ENCODE measurements at places on chromosomes 4 and X.

- no peak for DNase-seq
Measured at GRCh38 chrX:15853586-15854079, 980 bp downstream of the AP1S2 start.

DNA sequence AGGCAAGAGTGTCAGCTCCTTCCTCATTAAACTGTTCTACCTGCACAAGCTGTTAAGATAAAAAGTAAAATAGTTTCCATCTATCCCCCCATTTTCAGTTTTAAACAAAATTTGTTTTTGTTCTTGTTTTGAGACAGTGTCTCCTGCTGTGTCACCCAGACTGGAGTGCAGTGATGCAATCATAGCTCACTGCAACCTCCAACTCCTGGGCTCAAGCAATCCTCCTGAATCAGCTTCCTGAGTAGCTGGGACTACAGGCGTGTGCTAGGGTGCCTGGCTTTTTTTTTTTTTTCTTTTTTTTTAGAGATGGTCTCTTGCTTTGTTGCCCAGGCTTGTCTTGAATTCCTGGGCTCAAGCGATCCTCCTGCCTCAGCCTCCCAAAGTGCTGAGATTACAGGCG, 105.4 kb downstream of the HS6ST2 start:
- no peak for DNase-seq

DNA sequence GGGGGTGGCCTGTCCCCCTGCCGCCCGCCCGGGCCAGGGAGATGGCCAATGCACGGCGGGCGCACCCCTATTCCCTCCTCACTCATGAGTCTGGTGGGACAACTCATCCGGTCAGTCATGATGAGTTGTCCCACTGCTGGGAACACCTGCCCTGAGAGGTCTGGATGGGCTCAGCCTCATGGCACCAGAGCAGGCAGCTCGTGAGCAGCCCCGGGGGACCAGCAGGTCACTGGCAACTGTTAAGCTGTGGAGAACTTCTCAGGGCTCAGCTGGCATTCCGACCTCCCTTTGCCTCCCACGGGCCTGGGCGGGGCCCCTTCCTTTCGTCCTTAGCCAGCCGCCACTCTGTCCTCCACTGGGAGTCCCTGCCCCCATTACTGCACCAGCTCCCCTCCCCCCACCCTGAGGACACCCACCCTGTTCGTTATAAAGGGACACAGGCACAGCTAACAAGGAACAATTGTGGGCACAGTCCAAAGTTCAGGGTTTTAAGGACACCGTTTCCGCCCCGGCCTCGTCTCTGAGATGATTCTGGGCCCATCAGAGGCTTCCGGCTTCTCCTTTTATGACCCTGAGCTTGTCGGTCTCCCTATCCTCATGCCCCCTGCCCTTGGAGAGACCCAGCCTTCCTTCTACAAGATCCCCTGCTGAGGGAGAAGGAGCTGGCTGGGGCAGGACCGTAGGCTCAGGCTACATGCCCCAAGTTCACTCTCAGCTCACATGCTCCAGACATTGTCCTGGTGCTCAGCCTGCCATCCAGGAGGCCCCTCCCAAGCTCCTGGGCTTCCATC, 14.6 kb upstream of the KIAA0232 start:
- no peak for DNase-seq

- DNase-seq, result no peak
Measured at GRCh38 chr4:119329835-119330620, 8.1 kb upstream of the FABP2 start.

DNA sequence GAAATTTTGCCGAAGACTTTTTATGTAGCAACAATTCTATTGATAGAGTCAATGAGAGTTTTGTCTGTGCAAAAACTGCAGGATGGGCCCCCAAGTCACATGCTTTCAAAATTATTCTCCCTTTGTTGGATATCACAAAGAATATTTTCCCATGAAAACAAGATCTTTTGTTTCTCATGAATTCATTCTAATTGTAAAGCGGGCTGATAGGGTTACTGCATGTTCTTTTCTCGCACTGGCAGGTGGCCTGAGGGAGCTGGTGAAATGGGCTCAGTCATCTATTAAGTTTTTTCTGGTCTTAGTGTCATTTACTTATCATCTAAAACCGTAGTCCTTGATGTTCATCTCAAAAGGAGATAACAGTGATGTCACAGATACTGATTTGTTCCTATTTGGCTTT, 44.2 kb downstream of the MID1IP1 start:
- no peak for DNase-seq

GRCh38 chrX:107599450-107599861, 28.9 kb upstream of the PRPS1 start:
- no peak for DNase-seq

DNA sequence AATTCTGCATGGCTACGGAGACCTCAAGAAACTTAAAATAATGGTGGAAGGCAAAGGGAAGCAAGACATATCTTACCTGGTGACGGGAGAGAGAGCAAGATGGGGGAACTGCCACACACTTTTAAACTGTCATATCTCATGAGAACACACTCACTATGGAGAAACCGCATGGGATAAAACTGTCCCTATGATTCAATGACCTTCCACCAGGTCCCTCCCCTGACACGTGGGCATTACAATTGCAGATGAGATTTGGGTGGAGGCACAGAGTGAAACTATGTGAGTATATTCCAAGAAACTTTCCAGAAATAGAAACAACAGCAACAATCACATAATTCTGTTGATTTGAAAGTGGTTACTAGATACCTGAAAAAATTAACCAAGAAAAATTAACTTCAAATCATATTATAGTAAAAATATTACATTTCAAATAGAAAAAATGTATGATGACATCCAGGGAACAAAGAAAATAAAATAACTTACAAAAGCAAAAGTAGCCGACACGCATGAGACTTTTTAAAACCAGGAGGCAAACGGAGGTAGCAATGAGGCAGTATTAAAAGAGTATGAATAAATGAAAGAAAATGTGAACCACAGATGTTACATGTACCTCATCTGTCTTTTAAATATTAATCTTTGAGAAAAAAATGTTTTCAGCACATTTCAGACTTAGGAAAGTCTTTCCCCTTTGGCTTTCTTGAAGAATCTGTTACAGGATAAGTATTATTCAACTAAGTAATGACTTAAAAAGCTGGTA, 879.5 kb downstream of the TECRL start:
- DNase-seq, result no peak

- DNase-seq, result no peak
Measured at GRCh38 chr4:166481055-166481454, 608.0 kb downstream of the TLL1 start.

DNA sequence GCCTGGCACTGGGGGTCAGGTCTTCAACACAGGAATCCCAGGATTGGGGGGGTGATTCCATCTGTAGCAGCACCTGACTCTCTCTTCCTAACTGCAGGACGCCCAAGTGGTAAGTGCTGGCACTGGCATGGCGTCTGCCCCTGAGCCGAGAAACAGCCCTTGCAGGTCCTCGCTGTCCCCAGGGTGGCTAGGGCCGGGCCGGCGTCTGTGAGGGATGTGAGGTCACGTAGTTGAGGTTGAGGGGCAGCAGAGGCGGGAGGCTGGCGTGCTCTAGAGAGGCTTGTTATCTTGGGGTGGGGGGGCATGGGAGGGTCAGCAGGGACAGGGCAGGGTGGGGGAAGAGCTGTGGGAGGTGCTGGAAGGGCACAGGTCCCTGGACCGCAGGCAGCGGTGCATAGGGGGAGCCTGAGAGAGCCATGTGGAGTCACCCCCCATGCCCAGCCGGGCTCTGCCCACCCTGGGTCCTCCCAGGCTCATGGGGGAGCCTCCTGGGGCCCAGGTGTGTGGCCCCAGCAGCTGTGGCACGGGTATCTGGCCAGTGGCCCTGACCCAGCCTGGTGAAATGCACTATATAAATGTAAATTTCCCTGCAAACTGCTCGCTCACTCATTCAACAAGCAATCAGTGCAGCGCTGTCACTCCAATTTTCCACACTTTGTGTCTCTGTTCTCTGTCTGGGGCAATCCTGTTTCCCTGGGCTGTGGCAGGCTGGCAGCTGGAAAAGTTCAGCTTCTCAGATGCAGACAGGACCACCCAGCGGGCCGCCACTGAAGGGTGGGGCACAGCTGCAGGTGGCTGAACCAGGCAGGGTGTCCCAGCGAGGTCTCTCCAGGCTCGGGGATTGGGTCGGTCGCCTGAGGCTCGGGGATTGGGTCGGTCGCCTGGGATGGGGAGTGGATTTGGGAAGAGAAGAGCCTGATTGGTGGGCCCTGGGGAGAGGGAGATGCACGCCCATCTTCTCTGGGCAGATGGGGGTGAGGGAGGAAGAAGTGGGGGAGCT, 102.2 kb upstream of the NKX1-1 start:
- DNase-seq, result no peak

DNA sequence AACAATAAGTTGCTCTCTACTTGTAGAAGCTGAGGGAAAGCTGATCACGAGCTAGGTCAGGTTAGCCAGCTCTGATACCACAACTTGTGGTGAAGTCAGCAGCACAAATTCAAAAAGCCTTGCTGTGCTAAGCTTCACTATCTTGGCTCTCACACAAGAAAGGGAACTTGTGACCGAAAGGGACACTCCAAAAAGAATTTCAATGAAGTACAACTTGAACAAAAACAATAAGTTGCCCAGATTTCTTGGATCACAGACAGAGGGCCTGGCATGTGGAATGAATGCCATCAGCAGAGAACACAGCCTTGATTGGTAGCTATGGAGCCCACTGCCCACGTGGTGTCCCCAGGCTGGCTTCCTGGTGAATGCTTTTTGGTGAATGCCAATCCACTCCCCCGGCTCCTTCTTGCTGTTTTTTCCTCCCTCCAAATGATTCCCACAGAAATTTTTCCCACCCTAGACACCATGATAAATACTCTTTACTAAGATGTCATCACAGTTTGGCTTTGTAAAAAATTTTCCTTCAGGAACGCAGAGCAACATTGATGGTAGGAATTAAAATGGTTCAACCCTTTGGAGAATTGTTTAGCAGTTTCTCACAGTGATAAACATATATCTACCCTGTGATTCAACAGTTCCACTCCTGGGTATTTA, 82.6 kb downstream of the ANXA3 start:
- DNase-seq, result peak; percentile 70

DNA sequence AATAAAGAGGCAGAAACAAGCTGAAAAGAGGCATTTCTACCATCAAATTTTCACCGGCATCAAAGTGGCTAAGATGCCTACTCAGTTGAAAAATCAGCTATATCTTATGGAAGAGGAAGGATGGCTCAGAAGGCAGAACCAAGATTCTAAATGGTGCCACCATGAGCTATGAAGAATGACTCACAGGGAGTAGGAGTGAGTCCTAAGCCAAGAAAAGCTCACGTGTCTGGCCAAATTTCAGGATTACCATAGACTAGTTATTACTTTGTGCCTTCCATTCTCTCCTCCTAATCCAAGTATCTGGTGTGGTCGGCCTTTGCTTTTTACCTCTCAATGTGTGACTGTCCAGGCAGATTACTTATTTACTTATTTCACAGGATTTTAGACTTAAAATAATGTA, 54.8 kb downstream of the BMP3 start:
- DNase-seq, result no peak

- no peak for DNase-seq
Measured at GRCh38 chr4:5718411-5718810, 7.4 kb downstream of the EVC start.

DNA sequence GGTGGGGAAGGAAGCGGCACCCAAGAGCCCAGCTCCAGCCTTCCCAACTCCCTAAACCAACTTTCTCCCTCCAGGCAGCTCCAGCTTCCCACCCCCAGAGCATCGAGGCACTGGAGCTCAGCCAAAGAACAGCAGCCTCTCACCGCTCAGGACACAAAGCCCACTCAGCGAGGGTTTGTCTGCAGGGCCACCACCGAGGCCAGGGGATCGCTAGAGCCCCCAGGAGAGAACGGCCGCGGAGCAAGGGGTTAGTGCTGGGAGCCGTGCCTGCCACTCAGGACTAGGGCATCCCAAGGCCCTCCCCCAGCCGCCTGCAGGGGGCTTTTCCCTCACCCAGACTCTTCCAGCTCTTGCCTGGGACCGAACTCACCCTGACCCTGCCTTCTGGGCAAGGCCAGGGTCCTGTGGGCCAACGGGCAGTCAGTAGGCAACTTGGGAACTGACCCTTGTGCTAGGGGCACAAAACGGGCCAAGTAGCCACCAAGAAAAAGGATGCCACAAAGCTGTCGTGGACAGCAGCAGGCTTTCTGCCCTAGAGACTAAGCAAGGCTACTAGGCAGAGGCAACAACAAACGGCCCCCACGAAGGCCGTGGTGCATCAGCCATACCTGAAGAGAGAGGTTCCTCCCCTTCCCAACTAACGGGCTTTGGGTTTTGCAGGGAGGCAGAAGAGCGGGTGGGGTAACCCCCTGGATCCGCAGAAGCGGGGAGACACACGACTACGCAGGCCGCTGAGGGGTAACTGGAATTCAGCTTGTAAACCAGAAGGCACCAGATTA, 2.3 kb downstream of the HCFC1 start:
- DNase-seq, result no peak

GRCh38 chrX:2185341-2186082, 315.3 kb downstream of the DHRSX start:
- no peak for DNase-seq

DNA sequence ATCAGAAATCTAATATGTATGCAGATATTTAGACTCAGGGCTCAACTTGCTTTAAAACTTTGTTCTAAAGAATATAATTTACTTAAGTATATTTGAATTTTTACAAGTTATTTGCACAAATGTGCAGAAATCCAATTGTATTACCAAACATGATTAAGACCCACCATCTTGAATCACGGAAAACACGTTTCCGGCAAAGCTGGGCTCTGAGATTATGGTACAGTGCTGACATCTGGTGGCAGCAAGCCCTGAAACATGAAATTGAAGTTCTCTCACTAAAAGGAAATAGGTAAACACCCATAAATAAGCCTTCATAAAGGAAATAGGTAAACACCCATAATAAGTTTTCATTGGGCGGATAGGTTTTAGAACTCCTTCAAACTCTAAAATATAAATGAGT, 98.3 kb upstream of the MAOA start:
- peak; percentile 74 for DNase-seq

DNA sequence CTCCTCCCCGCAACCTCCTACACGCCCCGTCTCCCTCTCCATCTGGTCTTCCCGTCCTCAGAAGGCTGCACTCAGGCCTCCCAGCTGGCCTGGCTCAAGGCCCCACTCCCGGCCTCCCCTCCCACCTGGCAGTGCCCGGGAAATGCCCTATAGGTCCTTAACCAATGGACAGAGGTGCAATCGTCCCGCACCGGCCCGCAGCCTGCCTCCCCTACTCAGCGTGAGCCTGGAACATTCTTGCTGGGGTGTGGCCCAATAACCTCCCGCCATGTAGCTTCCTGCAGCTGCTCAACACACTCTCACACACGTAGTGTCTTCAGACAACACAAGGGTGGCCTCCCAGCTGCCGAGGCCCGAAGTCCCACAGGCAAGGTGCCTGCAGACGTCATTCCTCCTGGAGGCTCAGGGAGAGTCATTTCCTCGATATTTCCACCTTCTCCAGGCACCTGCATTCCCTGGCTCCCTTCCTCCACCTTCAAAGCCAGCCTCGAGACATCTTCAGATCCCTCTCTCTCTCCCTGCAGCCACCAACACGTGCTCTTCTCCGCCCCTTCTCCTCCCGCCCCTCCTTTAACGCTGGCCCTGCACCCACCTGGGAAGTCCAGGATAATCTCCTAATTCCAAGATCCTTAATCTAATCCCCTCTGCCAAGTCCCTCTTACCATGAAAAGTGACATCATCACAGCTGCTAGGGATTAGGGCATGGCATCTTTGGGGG, 56.2 kb downstream of the ADRA2C start:
- no peak for DNase-seq
